Esophagus muscularis mucosa (tissue), 4 donors: ENCODE measurements at places on chromosomes 2 and 18. TPM values are rescaled to one million over a fixed set of nuclear protein-coding genes. Genes with fewer than 3 reads are reported as not detected.

Gene MEMO1
- 40.7 TPM for total RNA-seq

Gene NPPC
- 0.98 TPM for total RNA-seq

Gene TNFAIP6
- 13.3 TPM for total RNA-seq

Gene ZNF521
- total RNA-seq, result 15.6 TPM

Gene DES
- 23,770 TPM for total RNA-seq

DNA sequence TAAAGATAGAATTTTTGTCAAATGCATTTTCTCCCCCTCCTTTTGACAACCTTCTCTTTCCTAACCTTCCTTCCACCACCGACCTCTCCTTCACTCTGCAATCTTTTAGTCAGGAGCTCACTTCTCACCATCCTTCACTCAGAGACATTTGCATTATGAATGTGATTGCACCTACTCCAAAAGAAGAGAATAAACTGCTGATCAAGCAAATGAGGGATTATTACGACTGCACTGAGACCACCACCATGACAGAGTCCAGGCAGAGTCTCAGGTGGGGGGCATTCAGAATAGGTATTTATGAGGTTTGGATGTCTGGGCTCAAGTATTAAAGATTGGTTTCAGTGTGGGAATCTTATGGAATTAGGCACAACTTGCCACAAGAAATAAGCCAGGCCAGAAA is 483.9 kb downstream of the PTH2R start:
- no peaks in the 10 kb centered on the region for H3K36me3 ChIP-seq
- H3K27ac ChIP-seq, result no peak overlapping the region
- H3K4me3 ChIP-seq, result no peak overlapping the region
- H3K27me3 ChIP-seq, result no peaks in the 10 kb centered on the region

DNA sequence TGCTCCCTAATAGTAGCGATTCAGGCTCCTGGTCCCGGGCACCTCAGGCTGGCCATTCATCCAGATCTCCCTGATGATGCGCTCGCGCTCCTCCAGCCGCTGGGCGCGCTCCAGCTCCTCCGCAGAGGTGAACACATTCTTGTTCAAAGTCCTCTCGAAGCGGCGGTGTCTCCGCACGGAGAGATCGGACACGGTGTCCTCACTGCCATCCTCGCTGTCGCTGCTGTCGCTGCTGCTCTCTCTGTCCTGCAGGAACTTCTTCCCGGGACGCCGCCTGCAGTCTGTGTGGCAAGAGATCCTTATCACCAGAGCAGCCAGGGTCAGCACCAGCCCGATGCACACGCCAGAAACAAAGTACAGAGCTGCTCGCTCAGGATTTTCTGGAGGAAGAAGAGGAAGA is 67.5 kb downstream of the EVA1A start:
- no peaks in the 10 kb centered on the region for H3K27me3 ChIP-seq
- H3K4me1 ChIP-seq, result no peaks in the 10 kb centered on the region
- no peak overlapping the region for H3K4me3 ChIP-seq
- DNase-seq, result no peak

- no peak for DNase-seq
- no peak overlapping the region for H3K27ac ChIP-seq
- H3K27me3 ChIP-seq, result no peaks in the 10 kb centered on the region
- no peaks in the 10 kb centered on the region for H3K36me3 ChIP-seq
- H3K4me1 ChIP-seq, result no peaks in the 10 kb centered on the region
These were observed 40.6 kb downstream of the SDC1 start for GRCh38 chr2:20184067-20184938.

DNA sequence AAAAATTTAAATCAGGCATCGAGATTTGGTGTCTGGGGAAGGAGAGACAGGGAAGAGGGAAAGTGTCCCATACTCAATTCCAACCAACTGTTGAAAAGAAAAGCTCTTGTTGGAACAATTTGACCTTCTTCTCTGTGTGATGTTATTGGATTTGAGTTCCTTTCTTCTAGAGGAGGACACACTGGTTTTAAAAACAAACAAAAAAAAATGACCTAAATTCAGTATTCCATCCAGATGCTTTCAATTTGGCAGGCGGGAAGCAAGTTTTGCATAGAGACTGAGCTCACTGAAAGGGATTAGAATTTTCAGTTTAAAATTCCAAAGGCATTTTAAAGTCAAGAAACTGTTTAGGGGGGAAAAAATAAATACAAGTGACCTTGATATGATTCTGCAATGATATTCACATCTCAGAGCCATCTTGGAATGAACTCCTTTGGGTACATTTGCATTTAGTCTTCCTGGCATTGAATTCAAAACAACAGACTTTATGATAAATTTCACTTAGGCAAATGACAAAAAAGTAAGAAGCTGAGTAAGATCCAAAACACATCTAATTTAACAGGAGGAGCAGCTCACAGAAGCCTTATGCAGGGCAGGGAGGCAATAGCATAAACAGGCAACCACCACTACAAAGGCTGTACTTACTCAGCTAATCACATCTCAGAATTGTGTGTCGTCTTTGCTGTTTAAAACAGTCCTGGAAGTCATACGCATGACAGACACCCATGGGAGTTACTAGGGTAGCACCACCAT is 126.8 kb downstream of the CDH20 start:
- H3K36me3 ChIP-seq, result no peaks in the 10 kb centered on the region
- DNase-seq, result no peak
- H3K27ac ChIP-seq, result no peak overlapping the region
- no peaks in the 10 kb centered on the region for H3K4me1 ChIP-seq

GRCh38 chr18:64986906-64987495 is 763.8 kb upstream of the CDH7 start:
- H3K4me1 ChIP-seq, result no peaks in the 10 kb centered on the region
- no peaks in the 10 kb centered on the region for H3K36me3 ChIP-seq
- no peak for DNase-seq

DNA sequence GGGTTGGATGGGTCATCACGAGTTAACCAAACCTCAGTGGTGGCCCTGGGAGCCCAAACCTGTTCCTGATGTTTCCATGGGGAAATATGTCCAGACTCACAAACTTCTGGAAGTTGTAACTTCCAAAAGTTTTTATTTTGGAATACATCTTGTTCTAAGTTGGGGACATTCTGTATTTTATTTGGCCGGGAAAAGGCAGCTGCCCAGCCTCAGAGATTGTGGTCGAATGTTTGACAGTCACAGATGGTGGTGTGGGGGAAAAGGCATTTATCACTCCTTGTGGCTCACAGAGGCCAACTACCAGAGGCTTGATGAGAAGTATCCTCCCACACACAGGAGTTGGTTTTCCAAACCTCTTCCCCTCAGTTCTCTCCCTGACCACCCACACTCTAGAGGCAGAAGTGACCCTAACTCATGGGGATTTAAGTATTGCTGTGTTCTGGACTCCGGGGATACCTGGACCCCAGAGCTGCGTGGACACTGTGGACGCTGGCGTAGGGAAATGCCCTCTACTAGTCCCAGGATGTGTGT is 124.7 kb upstream of the PPP1CB start:
- peaks cover 61% of the 10 kb centered on the region for H3K4me1 ChIP-seq
- no peaks in the 10 kb centered on the region for H3K36me3 ChIP-seq
- peak; percentile 95 for DNase-seq
- H3K27me3 ChIP-seq, result no peaks in the 10 kb centered on the region

DNA sequence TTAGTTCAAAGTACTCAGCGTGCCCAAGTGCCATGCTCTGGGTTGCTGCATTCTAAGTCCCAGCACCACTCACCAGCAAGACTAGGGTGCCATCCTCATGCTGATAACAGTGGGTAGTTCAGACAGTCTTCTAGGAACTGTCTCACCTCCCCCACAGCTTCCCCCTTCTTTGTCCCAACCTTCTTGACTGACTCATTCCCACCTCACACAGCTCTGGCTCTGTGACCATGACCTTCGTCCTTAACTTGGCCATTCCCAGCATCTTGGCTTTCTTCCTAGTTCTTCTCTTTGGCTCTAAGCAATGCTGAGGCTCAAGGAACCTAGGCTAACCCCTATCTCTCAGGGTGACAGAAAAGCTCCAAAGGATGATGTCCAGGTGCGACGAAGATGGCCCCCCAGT is 20.0 kb upstream of the CXCR4 start:
- no peak overlapping the region for H3K4me3 ChIP-seq
- no peak for DNase-seq
- H3K36me3 ChIP-seq, result no peaks in the 10 kb centered on the region
- no peaks in the 10 kb centered on the region for H3K4me1 ChIP-seq
- no peaks in the 10 kb centered on the region for H3K27me3 ChIP-seq

DNA sequence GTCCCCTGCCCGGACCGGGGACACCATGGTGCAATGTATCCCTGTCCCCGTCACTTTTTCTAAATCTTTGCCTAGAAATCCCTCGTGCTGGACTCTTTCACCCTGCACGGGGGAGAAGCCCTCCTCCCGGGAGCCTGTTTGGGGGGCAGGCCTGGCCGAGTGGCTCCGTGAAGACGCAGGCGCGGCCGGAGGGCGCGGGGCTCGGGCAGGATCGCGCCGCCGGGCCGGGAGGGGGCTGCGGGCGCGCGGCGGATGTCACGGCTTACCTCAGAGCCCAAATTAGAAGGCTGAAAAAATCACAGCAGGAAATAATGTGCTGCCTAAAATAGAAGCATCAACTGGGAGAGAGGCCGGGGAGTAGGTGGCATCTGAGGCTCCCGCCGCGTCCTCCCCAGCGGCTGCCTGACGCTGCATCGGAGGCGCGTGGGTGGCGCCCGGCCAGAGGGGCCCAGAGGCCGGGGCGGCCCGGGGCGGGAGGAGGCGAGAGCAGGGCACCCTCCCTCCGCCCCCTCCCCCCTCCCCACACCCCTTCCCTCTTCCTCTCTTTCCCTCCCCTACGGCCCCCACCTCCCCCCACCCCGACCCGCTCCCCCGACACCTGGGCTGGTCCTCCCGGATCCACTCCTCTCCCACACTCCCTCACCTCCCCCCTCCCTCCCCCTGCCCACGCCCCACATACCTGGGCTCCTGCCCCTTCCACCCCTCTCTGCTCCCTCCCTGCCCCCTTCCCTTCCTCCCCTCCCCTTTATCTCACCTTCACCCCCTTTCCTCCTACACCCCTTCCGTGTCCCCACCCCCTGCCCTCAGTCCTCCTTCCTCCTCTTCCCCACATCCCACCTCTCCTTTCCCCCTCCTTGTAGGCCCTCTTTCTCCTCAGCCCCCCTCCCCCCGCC is 51.9 kb downstream of the SLC4A1AP start:
- H3K4me1 ChIP-seq, result peaks cover 31% of the 10 kb centered on the region
- DNase-seq, result no peak
- H3K27ac ChIP-seq, result peak overlapping the region; percentile 82
- no peaks in the 10 kb centered on the region for H3K36me3 ChIP-seq
- peak overlapping the region; percentile 58 for H3K4me3 ChIP-seq
- H3K27me3 ChIP-seq, result no peaks in the 10 kb centered on the region

GRCh38 chr2:230827774-230828271 is 36.9 kb upstream of the ITM2C start:
- no peaks in the 10 kb centered on the region for H3K36me3 ChIP-seq
- no peak overlapping the region for H3K27ac ChIP-seq
- peaks cover 21% of the 10 kb centered on the region for H3K4me1 ChIP-seq
- peak overlapping the region; percentile 39 for H3K4me3 ChIP-seq
- H3K27me3 ChIP-seq, result peaks cover 46% of the 10 kb centered on the region

- H3K27me3 ChIP-seq, result no peaks in the 10 kb centered on the region
- H3K4me3 ChIP-seq, result no peak overlapping the region
- no peak overlapping the region for H3K27ac ChIP-seq
- no peak for DNase-seq
- H3K36me3 ChIP-seq, result no peaks in the 10 kb centered on the region
- H3K4me1 ChIP-seq, result no peaks in the 10 kb centered on the region
These were observed 47.3 kb downstream of the ROCK1 start for GRCh38 chr18:21064347-21064746.

DNA sequence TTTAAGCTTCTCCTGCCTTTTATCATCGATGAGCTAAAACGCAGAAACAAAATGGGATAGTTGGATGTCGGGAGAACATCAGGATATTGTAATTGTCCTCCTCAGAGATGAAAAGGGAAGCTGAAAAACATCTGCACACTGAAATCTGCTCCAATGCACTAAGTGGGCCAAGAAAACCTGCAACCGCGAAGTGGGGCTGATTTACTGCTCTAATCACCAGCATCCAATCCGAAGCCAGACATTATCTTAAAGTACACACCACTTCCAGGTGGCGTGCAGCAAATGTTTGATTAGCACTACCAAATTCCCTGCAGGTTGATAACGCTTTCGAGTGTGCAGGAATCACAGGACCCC is 230.3 kb upstream of the SLC14A2 start:
- H3K4me1 ChIP-seq, result peaks cover 5% of the 10 kb centered on the region
- no peaks in the 10 kb centered on the region for H3K36me3 ChIP-seq

DNA sequence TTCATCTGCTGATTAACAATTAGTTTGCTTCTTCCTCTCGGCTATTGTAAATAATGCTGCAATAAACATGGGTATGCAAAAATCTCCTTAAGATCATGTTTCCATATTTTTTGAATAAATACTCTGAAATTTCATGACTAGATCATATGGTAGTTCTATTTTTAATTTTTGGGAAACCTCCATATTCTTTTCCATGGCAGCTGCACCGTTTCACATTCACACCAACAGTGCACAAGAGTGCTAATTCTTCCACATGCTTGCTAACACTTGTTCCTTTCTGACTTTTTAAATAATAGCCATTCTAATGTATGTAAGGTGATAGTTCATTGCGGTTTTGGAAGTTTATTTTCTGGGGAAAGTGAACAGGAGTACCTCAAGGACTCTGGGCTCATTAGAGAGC is 52.6 kb upstream of the TACR1 start:
- H3K4me3 ChIP-seq, result no peak overlapping the region
- no peaks in the 10 kb centered on the region for H3K4me1 ChIP-seq
- no peak overlapping the region for H3K27ac ChIP-seq
- H3K27me3 ChIP-seq, result no peaks in the 10 kb centered on the region

DNA sequence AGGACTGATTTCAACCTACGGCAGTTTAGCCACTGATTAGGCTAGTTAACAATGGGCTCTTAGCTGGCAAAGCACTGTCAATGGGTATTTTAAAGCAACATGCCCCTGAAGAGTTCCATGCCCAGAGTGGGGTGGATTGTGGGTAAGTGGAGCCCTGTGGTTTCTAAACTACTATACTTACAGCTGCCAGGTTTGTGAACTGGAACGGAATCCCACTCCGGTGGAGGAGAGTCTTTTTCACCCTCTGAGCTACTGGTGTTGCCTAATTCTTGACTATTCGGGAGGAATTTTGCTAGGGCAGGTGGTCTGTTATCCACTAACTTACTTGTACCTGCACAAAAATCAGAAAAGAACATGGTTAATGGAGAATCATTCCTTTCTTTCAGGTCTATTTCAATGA is 52.6 kb downstream of the ZAP70 start:
- H3K4me1 ChIP-seq, result peaks cover 6% of the 10 kb centered on the region
- DNase-seq, result no peak
- no peaks in the 10 kb centered on the region for H3K27me3 ChIP-seq
- peaks cover 15% of the 10 kb centered on the region for H3K36me3 ChIP-seq
- no peak overlapping the region for H3K4me3 ChIP-seq
